ENCODE measurements at places on chromosomes 4 and X.

DNA sequence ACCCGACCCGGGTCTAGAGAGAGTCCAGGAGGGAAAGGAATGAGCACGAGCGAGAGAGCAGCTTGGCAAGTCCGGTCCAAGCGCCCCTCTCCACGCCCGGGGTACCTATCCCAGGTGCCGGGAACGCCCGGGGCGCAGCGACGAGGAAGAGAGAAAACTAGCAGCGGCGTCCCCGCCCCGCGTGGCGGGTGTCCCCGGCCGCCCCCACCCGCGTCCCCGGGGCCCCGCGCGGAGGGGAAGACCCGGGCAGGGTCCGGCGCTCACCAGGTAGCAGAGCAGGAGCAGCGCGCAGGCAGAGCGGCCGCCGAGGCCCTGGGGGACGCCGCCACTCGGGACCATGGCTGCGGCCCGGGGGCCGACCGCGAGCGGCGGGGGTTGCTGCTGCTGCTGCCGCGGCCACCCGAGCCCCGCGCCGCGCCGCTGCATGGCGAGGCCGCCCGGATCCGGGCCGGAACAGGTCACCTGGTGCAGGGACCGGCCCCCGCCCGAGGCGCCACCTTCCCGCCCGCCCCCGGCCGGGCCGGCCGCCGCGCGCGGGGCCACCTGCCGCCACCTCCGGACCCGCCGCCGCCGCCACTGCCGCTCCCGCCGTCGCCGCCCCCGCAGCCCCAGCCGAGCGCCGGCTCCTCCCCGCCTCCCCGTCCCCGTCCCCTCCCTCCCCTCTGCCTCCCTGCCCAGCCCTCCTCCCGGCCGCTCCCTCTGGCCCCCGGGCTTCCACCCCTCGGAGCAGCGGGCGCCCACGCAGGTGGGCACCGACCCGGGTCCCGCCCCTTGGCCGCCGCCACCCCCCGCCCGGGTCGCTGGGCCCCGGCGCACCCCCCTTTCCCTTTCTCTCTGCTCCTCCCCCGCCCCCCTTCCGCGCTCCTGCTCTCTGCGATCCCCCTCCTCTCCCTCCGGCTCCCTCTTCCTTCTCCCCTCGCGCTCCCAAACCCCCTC lies at the start of gene SEL1L3:
Gene SEL1L3 (minus strand): TSS at position 578 of the 936 bp plus-strand sequence. CDS start 152 bp downstream, at position 426.
- no peak for DNase-seq

DNA sequence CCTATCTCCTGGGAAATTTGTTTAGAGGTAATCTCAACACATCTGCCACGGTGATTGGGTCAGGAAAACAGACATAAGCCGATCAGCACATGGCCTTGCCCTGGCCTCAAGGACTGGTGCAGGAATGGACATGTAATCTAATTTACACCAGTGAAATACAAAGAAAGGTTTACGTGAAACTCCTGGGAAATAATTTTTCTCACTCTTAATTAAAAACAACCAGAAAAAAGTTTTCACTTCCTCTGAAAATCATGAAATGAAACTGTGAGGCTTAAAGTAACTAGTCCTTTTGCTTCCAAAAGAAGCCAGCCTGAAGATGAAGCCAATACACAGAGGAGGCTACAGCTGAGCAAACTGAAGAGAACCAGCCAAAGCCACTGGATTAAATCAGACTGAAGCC lies 154.1 kb upstream of the FAM241A start:
- DNase-seq = no peak

GRCh38 chrX:22740836-22741235 lies 258.9 kb upstream of the DDX53 start:
- DNase-seq = no peak

- no peak for DNase-seq
Observed at GRCh38 chrX:23482561-23482960, 147.9 kb downstream of the PTCHD1 start.

- DNase-seq = no peak
Observed at GRCh38 chr4:159859656-159860148, 756.8 kb downstream of the RAPGEF2 start.

- no peak for DNase-seq
Observed at GRCh38 chrX:9420275-9421265, 44.3 kb upstream of the TBL1X start.

DNA sequence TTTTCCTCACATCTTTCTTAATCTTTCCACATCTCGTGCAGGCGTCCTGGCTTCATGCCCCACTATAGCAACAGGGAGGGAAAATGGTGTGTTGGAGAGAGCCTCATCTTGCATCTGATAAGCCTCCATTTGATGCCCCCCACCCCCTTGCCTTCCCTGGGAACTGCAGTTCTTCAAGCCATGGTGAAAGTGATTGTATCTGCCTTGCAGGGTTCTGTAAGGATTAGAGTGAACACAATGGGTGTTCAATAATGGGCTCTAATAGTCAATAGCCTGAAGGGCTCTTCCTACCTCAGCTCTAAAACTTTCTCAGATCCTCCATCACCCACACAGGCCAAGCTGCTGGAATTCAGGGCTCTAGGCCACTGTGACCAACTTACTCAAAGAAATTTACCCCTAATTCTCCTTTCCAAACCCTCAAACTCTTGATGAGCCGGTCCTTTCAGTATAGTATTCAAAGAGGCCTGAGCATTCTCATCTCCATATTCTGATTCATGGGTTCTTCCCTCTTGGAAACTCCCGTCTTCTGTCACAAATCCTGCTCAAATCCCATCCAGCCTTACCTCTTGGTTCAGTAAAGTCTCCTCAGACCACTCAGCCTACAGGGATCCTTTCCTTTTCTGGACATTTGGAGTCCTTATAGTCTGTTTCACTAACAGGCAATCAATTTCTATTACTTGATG lies 128.3 kb upstream of the TRIM2 start:
- no peak for DNase-seq

DNA sequence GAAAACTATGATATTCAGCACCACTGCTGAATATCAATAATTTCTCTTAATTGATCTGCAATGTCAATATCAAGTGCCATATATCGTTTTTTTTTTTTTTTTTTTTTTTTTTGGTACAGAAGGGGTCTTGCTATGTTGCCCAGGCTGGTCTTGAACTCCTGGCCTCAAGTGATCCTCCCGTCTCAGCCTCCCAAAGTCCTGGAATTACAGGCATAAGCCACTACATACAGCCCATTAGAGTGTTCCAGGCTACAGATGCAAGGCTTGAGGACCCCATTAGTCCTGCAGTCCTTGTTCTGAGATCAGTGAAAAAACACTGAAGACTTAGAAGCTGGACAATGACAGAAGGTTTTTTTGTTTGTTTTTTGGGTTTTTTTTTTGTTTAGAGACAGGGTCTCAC lies 48.3 kb downstream of the PPP3CA start:
- DNase-seq = no peak

DNA sequence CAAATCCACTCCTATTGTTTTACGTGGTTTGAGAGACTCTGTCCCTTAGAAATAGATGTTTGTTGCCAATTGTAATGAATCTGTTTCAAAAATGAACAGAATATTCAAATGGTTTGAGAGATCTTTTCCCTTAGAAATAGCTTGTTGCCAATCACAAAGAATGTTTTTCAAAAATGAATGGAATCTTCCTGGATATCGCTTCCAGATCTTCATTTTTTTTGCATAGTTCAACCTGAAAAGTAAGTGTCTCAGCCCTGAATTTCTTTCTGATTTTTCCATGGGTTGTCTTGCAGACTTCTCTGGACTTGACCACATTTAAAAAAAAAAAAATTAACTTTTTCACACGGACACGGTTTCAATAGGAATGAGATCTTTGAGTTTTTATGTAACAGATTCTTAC lies 22.7 kb downstream of the SHOX start:
- DNase-seq = no peak

DNA sequence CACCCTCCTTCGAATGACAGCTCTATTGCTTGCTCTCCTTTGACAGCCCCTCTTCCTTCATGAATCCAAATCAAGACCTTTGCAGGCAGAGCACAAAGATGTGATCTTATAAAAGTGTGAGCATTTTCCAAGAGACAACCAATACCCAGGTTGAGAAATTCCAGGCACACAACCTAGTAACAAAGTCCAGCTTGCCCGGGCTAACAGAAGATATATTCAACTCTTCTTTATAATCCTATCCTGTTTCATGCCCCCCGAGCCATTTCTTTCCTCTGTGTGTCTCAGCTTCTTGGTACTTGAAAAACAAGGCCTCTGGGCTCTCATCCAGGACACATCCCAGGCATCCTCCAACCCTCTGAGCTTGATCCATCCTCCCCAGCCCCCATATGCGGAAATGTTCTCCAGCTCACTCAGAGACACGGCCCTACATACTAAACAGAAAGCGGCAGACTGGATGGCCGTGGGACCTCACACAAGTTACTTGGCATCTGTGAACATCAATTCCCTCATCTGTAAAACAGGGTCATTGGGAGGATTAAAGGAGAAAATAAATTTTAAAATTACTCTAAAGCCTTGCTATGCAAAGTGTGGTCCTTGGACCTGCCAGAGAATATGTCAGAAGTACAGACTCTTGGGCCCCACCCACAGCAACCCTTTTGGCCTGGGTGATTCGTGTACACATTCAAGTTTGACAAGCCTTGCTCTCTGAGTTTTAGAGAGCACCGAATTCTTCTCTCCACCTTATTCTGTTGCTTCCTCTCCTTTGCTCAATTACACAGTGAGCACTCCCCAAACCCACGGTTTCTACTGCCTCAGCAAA lies 627.0 kb downstream of the BCOR start:
- DNase-seq = no peak

DNA sequence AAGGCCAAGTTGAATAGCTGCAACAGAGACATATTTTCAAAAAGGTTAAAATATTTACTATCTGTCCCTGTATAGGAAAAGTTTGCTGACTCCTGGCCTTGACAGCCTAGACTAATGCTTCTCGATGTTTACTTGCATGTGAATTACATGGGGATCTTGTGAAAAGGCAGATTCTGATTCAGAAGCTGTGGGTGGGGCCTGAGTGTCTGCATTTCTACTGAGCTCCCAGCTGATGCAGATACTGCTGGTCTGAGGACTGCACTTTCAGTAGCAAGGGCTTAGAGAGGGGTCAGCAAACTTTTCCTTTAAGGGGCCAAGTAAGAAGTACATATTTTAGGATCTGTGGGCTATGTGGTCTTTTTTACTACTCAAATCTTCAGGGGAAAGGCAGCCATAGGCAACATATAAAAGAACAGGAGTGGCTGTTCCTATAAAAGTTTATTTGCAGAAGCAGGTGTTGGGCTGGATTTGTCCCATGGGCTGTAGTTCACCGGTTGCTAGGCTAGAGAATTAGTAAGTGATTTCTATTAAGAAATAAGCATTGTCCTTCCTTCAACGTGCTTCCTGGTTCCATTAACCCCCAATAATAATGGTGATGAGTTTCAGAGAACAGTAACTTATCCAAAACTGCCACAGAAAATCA lies 97.2 kb upstream of the PDE5A start:
- no peak for DNase-seq

DNA sequence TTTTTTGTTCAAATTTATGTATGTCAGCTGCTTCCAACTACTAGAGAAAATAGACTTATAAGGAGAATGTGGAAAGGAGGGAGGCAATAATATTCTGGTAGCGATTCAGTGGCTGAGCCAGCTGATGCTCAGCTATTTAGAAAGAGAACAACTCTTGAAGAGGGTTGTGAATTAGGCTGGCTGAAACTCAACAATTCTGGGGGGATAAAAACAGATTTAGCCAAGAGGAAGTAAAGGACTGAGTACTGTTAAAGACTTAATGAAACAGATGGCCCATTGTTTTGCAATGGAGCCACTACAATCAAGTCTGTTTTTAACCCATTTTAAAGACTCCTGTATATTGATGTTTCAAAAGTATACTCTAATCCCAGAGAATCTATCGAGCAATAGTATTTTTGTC lies 1058.9 kb downstream of the C4orf33 start:
- DNase-seq = no peak

DNA sequence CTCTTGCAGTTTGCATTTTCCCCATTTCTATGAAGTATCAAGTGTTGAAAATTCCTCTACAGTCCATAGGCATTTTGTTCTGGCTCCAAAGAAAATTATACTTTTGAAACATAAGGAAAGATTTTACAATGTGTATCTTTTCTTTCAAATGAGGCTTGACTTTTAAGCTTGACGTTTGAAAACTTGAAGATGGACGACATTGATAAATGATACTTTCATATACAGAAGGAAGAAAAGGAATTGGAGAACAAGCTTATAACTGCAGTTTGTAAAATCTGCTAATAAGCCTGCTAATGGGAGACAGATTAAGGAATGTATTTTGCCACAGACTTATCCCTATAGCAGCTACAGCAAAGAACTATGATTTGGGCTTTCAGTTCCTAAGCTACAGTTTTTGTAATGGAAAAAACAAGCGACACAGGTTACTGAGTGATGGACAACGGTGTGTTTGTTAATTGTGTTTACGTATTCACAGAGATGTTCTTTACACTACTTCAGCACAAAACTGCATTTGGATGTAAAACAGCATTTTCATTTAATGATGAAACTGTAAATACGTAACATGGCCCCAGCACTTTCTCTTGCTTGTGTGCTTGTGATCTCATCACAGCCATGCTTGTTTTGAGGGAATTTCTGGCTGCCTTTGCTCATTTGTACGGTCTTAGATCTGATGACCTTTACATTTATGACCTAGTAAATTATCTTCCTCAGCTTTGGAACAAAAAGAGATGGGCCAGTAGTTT lies 83.2 kb upstream of the FAT1 start:
- no peak for DNase-seq

Data from NCI-H1930 (cell line).